CD4-positive, alpha-beta T cell treated with Interleukin-12 subunit alpha and Interleukin-12 subunit beta, for 1 hour (primary cell): ENCODE measurements at places on chromosomes 12 and 14.
A peak's percentile ranks its signal among the peaks of the same experiment; 100 is the strongest.

DNA sequence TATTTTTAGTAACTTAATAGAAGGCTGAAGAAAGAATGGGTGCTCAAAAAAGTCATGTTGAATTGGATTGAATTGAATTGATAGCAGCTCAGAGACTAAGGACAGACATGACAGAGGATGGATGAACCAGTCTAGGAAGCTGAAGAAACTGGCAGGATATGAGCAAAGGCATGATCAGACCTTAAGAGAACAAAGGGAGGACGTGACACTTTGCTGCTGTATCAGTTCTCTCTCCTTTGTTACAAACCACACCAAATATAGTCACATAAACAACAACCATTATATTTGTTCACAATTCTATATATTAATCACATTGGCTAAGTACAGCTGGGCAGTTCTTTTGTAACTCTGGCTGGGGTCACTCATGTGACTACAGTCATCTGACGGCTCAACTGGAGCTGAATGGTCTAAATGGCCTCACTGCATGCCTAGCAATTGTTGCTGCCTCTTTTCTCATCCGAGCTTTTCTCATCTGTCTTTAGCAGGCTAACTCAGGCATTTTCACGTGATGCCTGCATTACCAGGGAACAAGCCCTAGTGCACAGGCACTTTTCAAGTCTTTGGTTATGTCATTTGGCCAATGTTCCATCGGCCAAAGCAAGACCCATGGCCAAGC is 355.0 kb downstream of the ETNK1 start:
- DNase-seq: no peak

GRCh38 chr14:104678346-104678745 is 11.1 kb upstream of the INF2 start:
- DNase-seq: no peak

DNA sequence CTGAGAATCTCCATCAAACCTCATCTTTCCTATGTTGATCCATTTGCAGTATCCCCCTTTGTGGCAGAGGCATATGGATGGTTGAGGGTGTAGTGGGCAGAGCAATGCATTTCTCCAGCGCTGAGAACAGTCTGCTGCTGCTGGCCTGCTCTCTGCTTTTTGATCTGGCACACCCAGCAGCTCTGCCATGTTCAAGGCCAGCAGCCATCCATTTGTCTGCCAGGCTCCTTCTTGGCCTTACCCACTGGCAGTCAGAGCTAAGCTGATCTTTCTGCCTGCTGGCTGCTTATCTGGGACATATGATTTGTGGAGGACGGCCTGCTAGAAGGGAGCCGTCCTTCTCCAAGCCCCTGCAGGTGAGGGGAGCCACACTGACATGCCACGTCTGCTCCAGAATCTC is 17.0 kb downstream of the NPC2 start:
- no peak for DNase-seq

DNA sequence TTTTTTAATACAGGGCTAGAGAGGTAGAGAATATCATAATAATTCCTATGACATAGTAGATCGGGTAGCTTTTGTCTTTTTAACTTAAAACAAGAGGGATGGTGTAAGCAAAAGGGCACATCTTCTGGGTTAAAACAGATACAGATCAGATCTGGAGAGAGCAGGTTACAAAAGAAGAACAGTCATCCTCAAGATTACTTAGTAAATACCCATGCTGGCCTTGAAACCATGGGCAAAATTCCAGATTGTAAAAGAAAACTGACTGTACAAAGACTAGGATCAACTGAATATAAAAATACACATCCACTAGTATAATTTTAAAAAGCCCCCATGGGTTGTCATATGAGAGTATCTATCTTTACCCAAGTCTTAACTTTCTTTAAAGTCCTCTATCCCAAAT is 76.7 kb downstream of the MED13L start:
- no peak for DNase-seq

- no peak for DNase-seq
Observed at GRCh38 chr12:72282721-72283120, 10.6 kb downstream of the TRHDE start.

GRCh38 chr14:54533100-54533499 is 23.4 kb downstream of the CGRRF1 start:
- no peak for DNase-seq

GRCh38 chr12:84361651-84362551 is 550.7 kb downstream of the SLC6A15 start:
- DNase-seq: no peak

DNA sequence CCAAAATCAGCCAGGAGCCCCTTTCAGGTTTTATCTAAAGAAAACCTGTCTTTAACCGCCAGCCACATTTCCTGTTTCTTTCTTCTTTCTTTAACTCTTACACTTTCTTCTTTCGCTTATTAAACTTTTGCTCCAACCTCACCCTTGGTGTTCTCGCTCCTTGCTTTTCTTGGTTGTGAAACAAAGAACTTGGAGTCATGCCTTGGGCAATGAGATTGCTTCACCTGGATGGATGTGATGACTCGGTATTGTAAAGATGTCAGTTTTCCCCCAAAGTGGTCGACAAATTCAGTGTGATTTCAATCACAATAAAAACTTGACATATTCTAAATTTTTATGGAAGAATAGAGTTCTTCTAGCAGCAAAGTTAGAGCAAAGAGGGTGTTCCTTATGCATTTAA is 16.2 kb upstream of the TCL1A start:
- DNase-seq: no peak

- DNase-seq: no peak
Observed at GRCh38 chr14:105765893-105766614, 239.7 kb downstream of the TMEM121 start.

- DNase-seq: no peak
Observed at GRCh38 chr12:1310653-1311052, 283.7 kb downstream of the FBXL14 start.

GRCh38 chr12:107244584-107244983 is 151.2 kb upstream of the CRY1 start:
- DNase-seq: no peak

DNA sequence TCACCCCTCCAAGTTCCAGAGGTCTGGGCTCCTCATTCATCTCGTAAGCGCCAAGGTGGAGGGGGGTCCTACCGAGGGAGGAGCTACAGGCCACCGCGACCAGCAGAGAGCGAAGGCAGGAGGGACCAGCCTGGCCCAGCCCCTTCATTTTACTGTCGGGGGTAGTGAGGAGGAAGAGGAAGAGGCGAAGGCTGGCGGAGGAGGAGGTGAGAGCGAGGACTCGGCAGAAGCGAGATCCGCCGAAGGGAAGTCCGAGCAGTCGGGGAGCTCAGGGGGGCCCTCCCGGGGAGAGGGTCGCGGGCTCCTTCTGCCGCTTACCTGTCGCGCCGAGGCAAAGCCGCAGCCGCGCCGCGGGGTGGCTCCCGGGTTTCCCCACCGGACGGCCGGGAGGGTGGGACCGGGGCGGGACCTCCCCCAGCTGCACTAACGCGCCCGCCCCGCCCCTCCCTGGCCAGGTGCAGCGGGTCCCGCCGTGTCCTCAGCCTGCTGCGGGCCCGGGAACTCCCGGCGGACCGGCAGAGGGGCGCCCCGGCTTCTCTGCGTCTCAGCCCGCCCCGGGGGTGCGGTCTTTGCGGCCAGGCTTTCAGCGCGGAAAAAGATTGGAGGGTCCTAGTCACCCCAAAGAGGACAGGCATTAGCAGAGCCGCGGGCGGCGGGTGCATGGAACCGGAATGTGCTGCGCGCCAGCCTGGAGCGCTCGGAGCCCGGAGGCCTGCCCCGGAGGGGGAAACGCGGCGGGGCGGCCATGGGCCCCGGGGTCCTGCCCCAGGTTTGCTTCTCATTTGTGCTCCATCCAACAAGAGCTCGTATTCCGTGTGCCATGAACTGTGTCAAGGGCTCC is at the start of gene GALNT6:
Gene GALNT6 (minus strand): TSS at position 124 of the 841 bp plus-strand sequence. CDS start 11,625 bp downstream, outside the sequence.
- DNase-seq: peak; percentile 82

- DNase-seq: no peak
Observed at GRCh38 chr12:26126340-26127284, 1.8 kb upstream of the BHLHE41 start.

- DNase-seq: no peak
Observed at GRCh38 chr14:61484826-61485584, 163.6 kb downstream of the PRKCH start.

- no peak for DNase-seq
Observed at GRCh38 chr12:100555722-100556121, 17.8 kb upstream of the GAS2L3 start.
